ENCODE measurements at places on chromosomes 1 and 21.
A peak's percentile ranks its signal among the peaks of the same experiment; 100 is the strongest.

DNA sequence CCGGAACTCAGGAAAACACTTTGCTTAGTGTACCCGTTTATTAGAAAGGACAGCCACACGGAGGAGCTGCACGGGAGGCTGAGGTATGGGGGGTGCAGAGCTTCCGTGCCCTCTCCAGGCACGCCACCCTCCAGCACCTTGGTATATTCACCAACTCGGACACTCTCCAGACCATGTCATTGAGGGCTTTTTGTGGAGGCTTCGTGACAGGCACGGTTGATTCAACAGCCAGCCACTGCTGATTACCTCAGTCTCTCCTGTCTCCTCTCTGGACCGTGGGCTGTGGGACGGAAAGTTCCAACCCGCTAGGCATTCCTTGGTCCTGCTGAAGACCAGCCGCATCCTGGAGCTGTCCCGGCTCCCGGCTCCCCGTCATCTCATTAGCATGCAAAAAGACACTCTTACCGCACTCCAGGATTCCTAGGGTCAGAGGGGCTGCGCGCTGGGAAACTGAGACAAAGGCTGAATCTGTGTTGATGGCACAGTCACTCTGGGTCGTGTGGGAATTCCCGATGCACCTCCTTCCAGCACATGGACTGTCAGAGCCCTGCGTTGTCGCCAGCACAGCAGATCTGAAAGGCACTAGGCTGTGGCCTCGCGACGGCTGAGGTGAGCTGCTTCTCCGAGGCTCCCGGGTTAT lies 65.6 kb downstream of the PRKCZ start:
- DNase-seq = no peak

- no peak for DNase-seq
These were observed 77.9 kb upstream of the TNFSF4 start for GRCh38 chr1:173285048-173285447.

- DNase-seq = no peak
These were observed 1.4 kb downstream of the HLCS start for GRCh38 chr21:36964827-36965719.

DNA sequence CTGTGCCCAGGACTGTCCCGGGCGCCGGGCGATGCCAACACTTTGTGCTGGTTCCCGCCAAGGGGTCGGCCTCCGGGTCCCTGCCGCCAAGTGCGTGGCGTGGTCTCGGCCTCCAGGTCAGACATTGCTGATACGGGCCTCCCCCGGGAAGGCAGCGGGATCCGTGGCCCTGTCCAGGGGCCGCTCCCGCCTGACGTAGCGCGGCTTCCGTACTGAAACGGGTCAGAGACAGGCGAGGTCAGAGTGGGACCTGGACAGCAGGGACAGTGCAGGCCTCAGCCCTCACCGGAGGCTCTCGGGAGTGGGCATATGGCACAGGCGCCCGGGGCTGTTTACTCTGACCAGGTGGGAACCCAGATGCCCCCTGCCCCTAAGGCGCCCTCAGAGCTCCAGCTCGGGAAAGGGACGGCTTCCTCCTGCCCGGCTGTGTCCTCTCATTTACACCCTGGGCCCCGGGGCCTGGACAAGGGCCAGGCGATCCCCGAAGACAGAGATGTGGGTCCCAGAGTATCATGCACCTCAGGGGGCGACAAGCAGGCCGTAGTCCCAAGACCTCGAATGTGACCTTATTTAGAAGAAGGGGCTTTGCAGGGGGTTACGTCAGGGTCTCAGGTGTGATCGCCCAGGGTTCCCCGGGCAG lies 8.8 kb upstream of the RNF223 start:
- no peak for DNase-seq

DNA sequence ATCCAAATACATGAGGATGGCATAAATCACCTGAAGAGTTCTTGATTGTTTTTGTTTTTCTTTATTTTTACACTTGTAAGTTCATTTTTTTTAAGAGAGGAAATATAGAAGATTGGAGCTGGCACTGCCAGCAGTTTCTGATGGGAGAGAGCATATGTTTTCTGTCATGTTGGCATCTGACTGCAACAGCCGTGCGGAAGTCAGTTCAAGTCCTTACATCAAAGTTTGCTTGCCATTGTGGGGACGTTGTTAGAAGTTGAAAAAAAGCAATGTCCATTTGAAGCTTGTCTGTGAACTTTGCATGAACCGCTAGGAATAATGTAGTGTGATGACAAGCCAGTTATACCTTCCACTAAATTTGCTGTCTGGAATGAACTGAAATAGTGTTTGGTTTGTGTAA lies 126.5 kb upstream of the USH2A start:
- no peak for DNase-seq

- no peak for DNase-seq
These were observed 25.6 kb upstream of the NFIA start for GRCh38 chr1:61056573-61057439.

- no peak for DNase-seq
These were observed 5.9 kb downstream of the PKLR start for GRCh38 chr1:155295183-155295941.

DNA sequence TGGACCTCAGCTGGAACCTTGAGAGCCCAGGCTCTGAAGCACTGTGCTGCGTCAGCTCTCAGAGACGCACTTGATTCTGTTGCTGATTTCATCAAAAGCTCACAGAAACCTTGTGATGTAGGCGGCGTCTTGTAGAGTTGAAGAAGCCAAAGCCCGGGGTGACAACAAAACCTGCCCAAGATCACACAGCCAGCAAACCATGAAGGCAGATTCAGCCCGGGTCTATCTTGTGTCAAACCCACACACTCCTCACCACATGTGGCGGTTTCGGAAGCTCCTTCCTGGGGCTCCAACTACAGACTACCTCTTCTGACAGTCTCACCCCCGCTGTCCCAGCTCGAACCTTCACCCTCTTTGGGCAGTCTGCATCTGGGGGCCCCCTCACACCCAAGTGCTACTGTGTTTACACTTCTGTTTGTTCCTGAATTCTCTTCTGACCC lies 50.4 kb downstream of the TENT5C start:
- peak; percentile 61 for DNase-seq

DNA sequence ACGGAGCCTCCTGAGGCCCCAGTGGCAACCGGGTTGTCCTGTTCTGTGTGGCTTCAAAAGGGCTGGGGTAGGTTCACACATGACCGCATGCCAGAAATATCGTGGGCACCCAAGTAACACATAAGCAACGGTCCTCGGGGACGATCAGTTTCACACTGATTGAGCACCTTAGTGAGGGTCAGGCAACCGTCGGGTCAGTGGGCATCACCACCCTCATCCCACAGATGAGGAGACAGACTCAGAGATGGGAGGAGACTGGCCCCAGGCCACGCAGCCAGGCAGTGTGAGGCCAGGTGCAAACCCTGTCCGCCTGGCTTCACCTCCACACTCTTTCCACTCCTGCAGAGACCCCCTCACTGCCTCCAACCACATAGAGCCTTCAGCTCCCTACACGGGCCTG lies 309.8 kb downstream of the MATN1 start:
- no peak for DNase-seq

- no peak for DNase-seq
These were observed 44.9 kb downstream of the SRRM1 start for GRCh38 chr1:24688033-24688432.

GRCh38 chr1:208180421-208180820 lies 63.8 kb downstream of the PLXNA2 start:
- no peak for DNase-seq

DNA sequence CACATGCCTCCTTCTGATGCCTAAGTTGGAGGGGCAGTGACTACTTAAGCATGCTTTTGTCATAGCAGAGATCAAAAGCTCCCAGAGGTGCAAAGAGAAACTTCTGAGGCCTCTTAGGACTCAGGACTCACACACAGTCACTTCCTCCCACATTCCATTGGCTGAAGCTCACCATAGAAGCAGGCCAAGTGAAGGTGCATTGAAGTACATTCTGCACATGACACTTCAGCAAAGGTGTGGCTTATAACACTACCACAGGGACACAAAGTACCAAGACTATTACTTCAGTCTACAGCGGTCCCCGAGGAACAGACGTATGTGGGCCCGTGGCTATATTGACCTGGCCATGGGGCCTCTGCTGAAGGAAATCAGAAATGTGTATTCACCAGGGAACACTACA lies 2.5 kb upstream of the POGK start:
- no peak for DNase-seq

GRCh38 chr1:234244482-234244881 lies 128.8 kb upstream of the COA6 start:
- DNase-seq = no peak

GRCh38 chr21:42439284-42440186 lies 35.8 kb downstream of the UBASH3A start:
- DNase-seq = no peak

DNA sequence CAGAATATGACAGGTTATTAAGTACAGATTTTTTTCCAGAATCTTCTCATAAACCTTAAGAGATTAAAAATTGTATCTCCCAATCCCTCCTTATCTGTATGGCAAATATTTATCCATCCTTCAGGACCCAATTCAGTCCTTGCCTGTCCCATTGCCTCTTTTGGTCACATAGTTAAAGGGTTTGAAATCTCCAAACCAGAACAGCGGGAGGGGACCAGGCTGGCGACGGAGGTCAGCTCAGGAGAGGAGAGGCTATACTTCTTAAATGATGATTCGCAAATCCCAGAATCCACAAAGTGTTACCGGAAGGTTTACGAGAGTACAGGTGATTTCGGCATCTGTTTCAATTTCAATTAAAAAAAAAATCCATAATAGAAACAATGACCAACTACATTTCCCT lies 572.7 kb downstream of the SMYD3 start:
- no peak for DNase-seq

DNA sequence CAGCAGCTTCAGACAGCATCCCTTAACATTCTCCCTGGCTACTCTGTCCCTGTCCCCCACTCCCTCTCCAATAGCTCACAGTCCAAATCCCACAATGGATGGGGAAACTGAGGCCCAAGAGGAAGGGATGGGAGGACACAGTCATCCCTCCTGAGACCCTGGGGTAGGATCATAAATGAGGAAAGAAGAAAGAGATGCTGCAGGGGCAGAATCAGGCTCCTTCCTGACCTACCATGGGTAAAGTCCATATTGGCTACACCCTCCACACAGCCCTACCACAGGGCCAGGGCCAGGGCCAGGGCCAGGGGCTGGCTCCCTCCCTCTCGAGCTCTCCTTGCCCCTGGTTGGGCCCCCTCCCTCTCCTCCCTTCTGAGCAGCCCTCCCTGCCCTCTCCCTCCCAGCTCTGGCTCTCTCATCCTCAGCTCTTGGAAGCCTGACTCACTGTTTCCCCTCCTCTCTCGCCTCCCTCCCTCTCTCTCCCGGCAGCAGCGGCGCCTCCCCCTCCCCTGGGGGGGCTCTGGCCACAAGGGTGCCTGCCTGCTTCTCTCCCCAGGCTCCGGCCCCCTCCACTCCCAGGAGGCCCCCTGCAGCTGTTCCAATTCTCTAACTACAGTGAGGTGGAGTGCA lies 4.9 kb downstream of the AHDC1 start:
- DNase-seq = no peak

DNA sequence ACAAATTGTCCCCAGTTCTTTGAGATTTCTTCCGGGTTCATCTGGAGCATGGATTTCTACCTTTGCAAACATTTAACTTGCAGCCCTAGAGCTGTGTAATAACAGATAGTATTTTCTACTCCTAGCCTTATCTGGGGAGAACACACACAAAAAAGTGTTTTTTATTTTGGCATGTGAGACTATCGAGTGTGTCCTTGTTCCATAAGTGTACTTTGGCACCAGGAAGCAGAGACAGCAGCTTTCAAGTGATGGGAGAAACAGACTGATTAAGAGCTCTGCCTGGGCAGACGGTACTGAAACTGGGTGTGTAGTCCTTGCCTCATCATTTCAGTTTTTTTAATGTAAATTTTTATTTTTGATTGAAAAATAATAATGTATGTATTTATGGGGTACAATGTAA lies 297.4 kb downstream of the ST6GALNAC3 start:
- no peak for DNase-seq

DNA sequence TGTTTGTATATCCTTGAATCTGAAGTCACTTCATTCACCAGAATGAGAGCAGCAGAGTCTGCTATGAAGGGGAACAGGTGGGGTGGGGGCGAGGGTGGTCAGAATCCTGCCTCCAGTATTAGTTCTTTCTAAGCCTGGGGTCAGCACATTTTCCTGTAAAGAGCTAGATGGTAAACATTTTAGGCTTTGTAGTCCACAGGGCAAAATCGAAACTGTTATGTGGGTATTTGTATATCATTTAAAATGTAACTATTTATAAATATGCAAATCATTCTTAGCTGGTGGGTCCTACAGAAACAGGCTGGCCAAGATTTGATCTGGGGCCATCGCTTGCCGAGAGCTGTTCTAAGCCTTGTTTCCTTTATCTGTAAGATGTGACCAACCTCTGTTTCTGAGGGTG lies 96.0 kb downstream of the IGSF21 start:
- no peak for DNase-seq

DNA sequence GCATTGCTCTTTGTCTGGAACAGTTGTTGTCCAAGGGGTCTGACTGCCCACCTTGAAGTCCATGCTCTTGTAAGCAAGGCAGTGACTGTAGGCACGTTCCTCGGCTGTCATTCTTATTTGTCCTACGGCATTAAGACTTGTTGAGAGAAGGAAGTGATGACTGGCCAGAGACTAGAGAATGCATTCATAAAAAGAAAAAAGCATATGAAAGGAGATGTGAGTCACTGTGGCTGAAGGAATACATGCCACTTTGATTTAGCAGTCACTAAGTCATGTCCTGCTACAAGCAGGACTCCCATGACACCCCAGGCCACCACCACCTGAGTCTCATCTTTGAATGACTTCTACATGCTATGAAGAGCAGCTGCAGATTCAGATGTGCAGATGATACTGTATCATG lies 50.5 kb downstream of the CNN3 start:
- DNase-seq = no peak

GRCh38 chr21:43297989-43298388 lies 128.9 kb downstream of the SIK1 start:
- DNase-seq = no peak

DNA sequence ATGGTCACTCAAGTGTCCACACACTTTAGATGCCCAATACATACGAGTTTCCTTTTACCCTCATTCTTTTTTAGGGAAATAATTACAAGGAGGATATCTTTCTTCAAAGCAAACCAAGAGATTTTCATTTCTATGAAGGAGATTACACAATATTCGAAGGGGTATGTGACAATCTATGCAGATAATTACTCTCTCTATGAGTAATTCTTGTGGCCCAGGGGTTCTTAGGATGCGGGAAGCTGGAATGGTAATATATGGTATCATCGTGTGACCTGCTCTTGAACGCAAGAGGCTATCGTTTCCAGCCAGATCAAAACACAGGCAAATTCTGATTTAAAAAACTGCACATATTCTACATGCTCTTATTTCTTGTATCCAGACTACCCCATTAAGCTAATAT lies 14.6 kb downstream of the DSCAM start:
- DNase-seq = no peak

DNA sequence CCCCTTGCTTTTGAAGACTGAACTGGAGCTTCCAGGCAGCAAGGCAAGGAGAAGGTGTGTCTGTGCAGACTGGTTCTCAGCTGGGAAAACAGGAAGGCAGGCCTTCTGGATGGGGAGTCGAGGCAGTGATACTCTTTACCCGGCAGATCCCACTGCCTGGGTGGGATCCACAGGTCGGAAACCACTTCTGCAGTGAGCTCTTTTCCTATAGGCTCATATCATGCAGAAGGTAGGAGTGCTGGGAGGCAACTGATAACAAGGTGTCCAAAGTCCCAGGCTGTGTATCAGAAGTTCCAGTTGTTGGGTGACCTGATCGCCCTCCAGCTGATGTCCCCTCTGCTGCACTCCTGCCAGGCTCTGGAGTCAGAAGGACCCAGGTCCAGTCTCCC lies 17.1 kb downstream of the ACOT11 start:
- no peak for DNase-seq

GRCh38 chr21:17730782-17731181 lies 88.4 kb downstream of the C21orf91 start:
- DNase-seq = no peak

All from activated T-helper 1 cell treated with anti-CD3 and anti-CD28 coated beads, Interleukin-2, amount 50 U/mL, for 16 hours (primary cell).